Osteoblast (primary cell): ENCODE measurements at places on chromosomes 1 and 21.

- no peak for DNase-seq
Observed at GRCh38 chr1:17648457-17649145, 106.5 kb upstream of the ACTL8 start.

DNA sequence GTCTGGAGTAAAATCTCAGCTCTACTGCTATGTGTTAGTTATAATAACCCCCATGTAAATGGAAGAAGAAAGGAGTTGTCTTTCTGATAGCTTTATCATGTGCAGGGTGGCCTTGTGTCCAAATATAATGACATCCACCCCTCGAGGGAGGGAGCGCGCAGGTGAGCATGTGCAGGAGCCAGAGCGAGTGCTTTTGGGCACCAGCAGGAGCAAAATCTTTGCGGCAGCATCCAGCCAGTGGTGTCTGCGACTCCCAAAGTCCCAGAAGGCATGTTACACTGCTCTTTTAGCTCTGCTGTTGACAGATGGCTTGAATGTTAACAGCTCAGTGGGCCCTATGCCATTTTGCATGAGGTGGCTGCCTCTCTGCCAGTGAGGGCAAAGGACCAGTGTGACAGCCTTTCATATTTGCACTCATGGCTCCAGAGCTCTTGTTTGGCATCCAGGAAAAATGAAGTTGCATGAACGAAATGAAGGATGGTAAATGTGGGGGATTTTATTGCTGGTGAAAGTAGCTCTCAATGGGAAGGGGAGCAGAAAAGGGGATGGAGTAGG is 146.7 kb downstream of the HMCN1 start:
- DNase-seq = no peak

- no peak for DNase-seq
Observed at GRCh38 chr1:59141267-59141863, 155.5 kb upstream of the FGGY start.

- no peak for DNase-seq
Observed at GRCh38 chr1:230690101-230690500, 23.8 kb downstream of the AGT start.

DNA sequence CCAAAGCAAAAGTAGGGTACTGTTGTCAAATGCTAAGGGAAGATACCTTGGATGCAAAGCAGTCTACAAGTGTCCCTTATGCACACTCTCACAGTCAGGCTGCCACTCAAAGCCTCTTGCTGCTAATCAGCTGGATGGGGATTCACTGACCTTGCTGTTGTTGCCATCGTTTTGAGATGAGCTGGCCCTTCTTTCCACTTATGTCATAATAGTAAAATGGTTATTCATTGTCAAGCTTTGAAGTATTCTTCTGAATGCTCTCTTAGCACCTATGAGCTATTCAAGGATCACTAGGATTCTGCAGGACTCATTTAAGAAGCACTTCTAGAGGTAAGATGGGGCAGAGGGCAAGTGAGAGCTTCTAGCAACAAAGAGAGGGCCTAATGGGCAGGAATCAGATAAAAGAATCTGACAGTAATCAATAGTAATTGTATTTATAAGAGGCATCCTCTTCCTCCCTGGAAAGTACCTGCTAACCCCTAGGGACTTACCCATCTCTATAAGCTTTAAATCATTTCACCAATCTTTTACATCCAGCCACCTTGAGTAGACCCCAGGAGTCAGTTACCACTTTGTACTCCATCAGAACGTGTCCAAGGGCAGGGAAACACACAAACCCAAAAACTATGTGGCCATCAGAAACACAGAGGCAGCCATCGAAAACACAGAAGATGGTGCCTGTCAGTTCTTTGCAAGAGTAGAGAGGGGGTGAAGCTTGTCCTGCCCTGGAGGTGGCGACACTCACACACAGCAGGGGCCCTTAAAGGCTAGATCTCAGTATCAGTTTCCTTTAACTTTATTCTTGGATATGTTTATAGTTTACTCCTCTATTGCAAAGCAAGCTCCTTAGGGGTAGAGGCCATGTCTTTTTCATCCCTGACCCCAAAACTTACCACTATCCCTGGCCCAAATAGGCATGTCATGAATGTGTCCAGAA is 103.7 kb upstream of the NFIA start:
- DNase-seq = peak; percentile 49

DNA sequence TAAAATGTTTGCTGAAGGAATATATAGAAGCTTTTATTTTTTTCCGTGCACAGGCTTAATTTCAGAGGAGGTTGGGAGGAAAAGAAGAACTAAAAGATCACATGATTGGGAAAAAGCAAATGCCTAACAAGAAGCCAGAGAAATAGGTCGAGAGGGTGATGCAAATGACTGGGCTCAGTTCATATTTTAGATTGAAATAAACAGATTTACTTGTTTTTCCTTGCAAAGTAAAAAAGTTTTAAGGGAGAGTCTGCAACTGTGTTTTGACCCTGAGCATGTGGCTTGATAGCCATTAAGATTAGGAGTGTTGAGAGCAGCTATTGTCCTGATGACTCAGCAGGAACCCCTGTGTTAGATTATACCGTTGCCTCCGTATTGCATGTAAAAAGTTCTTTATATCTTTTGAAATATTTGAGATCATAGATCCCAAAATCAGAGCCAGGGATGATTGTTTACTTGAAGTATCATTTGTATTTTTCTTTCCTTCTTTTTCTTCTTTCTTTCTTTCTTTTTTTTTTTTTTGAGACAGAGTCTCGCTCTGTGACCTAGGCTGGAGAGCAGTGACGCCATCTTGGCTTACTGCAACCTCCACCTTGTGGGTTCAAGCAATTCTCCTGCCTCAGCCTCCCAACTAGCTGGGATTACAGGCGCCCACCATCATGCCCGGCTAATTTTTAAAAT is 20.2 kb downstream of the CLIC4 start:
- DNase-seq = peak; percentile 53

DNA sequence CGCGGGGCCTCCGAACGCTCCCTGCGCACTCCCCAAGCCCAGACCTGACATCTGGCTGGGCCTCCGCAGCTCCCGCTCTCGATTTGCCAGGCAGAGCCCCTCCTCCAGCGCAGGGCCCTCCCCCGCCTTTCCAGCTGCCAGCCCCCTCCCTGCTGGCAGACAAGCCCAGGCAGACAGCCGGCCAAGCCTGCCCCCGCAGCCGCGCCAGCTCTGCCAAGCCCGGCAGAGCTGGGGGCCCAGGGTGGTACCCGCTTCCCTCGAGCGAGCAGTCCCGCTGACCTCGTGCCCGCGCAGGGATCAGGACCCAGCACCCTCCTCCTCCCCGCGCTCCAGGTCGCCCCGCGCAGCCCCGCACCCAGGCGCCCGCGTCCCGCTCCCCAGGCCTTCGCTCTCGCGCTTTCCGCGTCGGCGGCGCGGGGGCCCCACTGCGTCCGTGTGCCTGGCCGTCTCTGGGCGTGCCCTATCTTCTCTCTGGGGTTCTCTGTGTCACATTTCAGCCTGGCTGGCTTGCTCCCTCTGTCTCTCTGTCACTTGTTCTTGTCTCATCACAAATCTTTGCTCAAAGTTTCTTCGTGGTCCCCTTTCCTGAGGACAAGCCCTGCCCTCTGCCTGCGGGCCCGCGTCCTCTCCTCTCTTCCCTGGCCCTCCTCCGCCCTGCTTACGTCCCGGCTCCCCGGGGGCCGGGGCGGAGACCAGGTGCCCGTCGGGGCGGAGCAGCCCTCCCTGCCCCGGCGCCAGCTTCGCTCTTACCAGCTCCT is 580 bp downstream of the INKA2 start:
- DNase-seq = peak; percentile 87

GRCh38 chr1:21238141-21238800 is 52.0 kb downstream of the ECE1 start:
- DNase-seq = peak; percentile 85

GRCh38 chr1:15167386-15167785 is 13.8 kb downstream of the TMEM51 start:
- no peak for DNase-seq

DNA sequence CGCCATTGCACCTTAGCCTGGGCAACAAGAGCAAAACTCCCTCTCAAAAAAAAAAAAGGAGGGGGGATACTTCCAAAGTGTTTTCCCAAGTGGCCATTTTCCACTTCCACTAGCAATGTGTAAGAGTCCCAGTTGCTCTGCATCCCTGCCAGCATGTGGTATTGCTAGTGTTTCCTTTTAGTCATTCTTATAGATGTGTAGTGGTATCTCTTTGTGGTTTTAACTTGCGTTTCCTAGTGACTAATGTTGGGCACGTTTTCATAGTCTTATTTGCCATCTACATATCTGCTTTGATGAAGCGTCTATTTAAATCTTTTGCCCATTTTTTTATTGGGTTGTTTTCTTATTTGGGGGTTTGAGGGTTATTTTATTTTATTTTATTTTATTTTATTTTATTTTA is 31.1 kb downstream of the INAVA start:
- DNase-seq = no peak

- no peak for DNase-seq
Observed at GRCh38 chr1:67414574-67414973, 15.6 kb downstream of the SERBP1 start.

DNA sequence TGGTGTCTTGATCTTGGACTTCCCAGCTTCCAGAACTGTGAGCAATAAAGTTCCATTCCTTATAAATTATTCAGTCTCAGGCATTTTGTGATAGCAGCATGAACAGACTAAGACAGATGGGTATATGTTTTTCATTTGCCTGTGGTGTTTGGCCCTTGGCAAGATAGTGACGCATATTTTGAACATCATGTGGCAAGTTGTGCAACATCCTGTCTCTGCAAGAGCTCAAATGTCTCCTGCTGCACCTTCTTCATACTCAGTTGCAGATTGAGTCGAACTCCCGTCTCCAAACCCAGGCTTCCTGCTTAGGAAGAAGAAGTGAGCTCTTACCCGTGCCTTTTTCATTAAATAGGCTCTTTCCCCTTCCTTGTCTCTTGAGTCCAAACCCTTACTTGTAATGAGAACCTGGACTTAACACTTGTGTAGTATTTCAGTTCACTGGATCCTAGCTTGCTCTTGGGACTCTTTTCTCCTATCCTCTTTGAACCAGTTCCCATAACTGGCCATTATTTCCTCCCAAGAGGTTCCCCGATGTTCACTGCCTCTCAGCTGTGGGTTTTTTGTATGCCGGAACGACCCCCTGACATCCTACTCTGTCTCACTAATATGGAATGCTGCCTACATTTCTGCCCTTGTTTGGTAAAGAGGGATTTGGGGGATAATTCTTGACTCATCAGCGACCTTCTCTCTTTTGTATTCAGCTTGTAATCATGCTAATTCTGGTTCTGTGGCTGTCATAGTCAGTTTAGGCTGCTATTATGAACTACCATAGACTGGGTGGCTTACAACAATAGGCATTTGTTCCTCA is 125.0 kb upstream of the KCNK2 start:
- DNase-seq = peak; percentile 50

DNA sequence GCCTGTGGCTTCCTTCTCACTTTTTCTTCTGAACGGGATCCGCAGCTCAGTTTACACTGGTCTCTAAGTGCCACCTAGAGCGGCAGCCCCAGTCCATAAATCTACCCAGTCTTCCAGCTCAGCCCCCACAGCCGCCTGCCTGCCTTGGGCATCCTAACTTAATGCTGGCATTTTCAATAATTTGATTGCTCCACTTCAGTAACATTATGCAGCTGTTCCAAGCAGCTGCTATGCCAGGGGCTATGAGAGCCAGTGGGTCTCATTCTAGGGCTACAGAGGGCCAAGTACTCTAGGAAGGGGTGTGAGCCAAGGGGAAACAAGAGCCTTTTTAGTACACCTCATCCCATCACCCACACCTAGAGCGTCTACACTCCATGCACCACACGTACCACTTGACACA is 48.4 kb upstream of the COA6 start:
- no peak for DNase-seq

DNA sequence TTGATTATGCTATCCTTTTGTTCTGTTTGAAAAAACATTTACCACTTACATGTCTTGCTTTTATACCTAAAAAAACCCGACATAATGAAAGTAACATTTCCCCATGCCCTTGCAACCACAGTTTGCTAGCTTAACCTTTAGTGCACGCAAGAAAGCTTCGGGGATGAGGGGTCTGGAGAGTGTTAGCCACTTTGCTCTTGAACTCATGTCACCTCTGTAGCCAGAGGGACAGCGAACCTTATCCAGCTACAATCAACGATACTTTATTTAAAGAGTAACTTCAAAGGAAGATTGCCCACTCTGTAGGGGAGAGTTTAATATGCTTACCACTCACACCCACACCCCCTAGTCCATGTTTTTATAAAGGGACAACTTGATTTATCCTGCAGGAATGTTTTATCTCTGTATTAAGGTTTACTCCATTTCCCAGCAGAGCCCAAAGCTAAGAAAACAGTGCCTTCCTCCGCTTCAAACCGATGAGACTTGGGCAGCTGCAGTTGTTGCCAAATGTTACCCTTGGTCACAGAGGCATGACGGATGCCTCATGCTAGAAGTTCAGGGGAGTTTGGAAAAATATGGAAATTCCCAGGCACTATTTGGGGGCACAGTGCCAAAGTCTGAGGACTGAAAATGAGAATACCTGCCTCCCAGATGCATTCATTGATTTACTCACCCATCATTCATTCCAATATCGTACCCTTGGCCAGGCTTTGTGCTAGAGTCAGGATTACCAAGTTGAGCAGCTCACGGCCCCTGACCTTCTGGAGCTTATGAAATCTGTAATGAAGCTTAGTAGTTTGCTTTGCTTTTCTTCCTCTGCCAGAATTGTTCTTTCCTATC is 61.4 kb upstream of the VCAM1 start:
- DNase-seq = no peak

DNA sequence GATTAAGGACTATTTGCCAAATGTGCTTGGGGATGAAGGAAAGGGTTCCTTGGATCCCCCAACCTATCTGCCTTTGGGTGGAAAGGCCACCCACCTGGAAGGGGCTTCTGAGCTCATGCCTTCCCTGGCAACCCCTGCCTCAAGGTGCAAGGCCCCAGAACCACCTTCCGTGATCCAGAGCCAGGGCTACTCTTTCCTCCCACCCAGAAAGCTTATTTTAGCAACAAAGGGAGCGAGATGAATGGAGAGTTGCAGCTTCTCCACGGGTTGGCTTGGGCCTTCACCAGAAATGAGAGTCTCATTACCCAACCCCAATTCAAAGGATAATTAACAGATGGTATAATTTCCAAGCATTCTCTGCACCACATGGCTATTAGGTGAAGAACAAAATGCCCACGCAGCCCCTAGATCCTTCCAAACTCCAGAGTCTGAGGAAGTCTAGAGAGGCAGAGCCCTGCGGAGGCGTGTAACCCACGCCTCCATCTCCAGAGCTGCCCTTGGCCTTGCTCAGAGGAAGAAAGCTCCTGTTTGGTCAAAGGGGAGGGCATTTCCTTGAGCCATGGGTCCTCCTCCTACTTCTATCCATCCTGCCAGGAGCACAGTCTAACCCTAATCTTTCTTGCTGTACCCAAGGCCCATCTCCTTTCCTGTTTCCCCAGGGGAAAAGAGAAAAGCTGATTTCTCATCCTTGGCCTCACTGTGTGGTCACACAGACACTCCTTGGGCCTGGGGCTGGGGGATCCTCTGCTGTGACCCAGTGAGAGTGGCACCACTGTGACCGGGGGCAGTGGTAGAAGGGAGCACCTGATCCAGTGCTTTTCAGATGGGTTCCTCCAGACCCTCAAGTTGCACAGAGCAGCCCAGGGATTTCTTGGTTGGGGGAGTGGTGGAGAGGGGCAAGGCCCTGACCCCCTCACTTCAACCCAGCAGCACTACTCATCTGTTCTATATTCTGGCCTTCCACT is 1.7 kb upstream of the CELSR2 start:
- DNase-seq = peak; percentile 59
